ENCODE measurements at places on chromosomes 11 and 22.
A peak's percentile ranks its signal among the peaks of the same experiment; 100 is the strongest.

GRCh38 chr22:31637447-31637890 is 24.5 kb downstream of the PISD start:
- no peak for DNase-seq

DNA sequence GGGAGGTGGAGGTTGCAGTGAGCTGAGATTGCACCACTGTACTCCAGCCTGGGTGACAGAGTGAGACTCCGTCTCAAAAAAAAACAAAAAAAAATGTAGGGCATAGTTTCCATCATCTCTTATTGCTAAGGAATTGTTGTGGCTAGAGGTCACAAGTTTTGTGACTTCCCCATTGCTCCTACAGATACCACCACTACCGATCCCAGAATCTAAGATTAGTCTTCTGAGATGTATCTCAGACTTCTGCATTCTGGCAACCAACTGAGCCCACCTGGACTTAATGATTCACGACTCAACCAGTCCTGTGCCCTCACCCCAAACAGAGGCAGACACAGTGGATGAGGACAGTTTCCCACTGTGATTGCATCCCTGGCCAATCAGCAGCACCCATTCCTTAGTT is 148.9 kb downstream of the NECTIN1 start:
- DNase-seq: no peak

- no peak for DNase-seq
Observed at GRCh38 chr11:19216021-19216420, 14.2 kb upstream of the CSRP3 start.

GRCh38 chr22:50657925-50658324 is 14.7 kb upstream of the SHANK3 start:
- DNase-seq: no peak

DNA sequence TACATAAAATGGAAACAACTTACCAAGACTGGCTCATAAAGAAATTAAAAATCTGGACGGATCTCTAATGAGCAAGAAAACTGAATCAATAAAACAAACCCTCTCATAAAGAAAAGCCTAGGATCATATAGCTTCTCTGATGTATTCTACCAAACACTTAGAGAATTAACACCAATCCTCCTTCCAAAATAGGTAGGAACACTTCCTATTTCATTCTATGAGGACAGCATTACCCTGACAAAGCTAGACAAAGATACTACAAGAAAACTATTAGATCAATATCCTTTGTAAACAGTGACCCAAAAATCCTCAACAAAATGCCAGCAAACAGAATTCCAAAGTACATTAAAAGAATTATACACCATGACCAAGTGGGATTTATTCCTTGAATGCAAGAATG is 52.9 kb upstream of the CLTCL1 start:
- DNase-seq: no peak

DNA sequence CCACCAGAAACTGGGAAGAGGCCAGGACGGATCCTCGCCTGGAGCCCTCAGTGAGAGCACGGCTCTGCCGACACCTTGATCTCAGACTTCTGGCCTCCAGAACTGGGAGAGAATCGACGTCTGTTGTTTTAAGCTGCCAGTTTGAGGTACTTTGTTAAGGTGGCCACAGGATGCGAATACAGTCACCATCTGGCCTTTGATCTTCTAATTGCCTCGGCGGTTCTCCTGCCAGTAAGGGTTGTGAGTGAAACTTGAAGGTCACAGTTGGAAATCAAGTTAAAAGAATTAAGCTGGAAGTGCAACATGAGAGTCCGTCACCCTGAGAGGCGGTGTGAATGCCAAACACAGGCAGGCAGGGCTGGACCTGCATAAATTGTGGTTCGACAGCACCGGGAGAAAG is 27.9 kb downstream of the PARVB start:
- no peak for DNase-seq

DNA sequence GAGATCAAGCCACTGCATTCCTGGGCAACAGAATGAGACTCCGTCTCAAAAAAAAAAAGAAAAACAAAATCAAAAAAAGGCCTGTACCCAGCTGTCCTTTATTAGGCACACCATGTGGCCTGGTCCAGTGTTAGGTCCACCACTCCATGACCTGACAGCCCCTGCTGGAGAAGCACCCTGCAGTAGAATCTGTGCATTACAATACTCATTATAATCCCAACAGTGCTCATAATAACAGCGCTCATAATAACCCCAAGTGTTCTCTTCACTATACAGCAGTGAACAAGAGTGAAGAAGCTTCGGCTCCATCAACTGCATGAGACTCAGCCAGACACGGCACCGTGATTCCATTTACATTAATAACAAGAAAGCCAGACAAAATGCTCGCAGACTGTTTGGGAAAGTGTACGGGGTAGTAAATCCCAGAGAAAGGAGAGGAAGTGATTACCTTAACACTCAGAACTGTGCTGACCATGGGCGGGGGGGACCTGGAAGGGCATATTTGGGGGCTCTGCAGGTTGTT is 8.9 kb upstream of the EHD1 start:
- DNase-seq: no peak

DNA sequence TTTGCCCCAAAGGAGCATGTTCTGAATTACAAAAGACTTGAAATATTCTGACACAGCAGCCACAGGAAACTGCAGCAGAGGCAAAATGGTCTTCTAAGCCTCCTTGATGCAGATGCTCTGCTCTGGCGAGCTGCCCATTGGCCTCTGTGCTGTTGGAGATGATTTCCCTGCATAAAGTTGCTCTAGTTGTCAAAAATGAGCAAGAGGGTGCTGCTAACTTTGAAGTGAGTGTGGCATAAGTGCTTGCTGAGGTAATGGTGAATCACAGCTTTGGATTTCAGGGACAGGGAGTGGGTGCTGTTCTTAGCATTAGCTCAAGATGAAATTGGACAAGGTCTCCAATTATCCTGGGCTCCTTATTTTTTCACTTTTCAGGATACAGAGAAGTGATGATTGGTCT is 435.4 kb downstream of the TMEM135 start:
- peak; percentile 47 for DNase-seq

- no peak for DNase-seq
Observed at GRCh38 chr22:47851586-47851985, 1089.1 kb downstream of the TBC1D22A start.

- no peak for DNase-seq
Observed at GRCh38 chr11:70381350-70381749, 17.0 kb upstream of the CTTN start.

DNA sequence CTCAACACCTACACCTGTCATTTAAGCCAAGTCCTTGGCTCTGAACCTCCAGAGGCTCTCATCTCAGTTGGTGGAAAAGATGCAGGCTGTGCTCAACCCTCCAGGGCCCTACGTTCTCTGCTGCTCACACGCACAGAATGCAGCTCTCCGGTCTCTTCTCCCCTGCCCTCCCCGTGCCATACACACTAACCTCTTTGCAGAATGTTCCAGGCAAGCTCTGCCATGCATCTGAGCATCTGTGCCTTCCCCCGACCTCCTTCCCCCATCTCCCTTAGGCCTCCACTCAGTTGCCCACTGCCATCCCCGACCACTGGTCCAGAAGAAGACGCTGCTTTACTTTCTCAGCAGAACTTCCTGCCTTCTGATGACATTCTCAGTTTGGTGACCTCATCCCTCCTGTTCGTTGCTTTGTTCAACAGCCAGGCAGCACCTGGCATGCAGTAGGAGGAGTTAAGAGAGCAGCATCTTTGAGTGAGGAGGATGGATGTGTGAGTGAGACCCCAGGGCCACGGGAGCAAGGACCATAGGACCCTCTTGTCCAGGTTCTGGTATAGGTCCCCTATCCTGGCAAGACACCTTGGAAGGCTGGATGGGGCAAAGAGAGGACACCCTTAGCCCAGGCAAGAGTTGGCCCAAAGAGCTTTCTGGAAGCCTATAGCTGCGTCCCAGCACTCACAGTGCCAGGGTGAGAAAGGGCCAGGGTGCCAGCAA is 598.0 kb downstream of the BRD1 start:
- no peak for DNase-seq

All from AG08396 (cell line).